NCI-H2081 (cell line): ENCODE measurements at places on chromosomes 11 and 22.

DNA sequence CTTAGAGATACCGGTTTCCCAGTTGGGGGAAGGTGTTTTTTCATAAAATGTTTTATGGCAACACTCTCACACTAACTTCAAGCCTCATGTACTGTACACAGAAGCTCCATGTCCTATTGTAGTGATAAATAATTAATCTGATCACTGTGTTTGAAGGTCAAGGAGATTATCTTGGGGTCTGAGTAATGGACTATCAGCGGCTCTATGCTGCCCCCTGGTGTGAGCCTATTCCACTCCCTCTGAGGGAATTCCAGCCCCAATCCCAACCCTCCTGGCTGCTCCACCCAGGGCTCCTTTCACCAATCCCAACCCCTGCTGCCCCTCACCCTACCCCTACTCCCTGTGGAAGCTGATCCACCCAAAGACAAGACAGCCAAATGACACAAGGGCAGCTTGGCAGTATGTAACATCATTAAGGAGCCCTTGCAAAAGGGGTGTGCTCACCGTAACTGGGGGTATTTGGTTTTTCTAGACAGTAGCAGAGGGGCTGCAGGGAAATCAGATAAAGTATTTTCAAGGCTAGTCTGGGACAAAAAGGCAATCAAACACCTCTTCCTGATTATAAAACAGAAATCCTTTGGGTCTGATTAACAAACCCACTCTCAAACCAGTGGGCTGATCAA, 22.3 kb downstream of the HPS4 start:
- DNase-seq = peak; percentile 9

DNA sequence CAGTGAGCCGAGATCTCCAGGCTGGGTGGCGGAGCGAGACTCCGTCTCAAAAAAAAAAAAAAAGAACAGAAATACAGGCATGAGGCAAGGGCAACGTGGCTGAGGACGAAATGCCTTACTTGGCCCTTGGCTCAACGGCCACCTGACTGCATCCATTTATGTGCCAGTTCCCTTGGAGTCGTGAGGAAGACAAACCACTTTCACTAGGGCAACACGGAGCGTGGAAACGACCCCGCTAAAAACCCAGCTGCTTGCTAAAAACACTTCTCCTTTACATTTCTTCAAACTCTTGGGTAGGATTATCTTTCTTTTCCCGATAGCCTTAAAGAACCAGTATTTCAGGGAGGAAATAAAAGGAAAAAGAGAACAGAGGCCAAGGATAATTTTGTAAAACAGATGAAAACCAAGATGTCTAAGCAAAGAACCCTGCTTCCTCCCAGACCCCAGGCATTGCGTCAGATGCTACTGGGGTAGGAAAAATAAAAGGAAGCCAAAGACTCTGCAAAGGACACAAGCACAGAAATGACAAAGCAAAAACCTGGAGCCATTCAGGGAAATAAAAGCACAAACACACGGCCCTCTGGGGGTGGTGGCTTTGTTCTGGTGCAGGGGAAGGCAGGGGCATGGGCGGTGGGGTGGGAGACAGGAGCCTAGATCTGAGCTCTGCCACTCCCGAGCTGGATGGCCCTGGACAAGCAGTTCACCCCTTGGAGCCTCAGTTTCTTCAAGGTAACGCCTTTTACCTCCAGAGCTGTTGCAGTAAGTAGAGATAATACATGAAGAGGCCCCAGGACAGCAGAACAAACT, 37.0 kb downstream of the PC start:
- no peak for DNase-seq

DNA sequence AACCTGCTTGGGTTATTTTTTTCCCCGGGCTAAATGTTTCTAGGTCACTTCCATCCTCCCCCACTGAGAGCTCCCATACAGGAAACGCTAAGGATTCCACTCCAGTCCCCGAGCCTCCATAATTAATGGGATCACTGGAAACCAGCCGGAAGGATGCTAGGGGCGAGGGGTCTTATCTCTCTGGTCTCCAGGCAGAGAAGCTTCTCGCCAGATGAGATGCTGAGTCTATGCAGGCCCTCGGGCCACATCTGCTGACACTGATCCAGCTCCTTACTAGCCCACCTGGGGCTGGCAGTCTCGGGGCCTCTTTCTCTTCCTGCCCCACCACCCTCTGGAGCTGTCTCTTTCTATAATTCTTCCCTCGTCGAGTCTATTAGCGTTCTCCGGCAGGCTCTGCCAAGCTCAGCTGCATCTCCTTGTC, 125.9 kb upstream of the SYT13 start:
- DNase-seq = no peak

DNA sequence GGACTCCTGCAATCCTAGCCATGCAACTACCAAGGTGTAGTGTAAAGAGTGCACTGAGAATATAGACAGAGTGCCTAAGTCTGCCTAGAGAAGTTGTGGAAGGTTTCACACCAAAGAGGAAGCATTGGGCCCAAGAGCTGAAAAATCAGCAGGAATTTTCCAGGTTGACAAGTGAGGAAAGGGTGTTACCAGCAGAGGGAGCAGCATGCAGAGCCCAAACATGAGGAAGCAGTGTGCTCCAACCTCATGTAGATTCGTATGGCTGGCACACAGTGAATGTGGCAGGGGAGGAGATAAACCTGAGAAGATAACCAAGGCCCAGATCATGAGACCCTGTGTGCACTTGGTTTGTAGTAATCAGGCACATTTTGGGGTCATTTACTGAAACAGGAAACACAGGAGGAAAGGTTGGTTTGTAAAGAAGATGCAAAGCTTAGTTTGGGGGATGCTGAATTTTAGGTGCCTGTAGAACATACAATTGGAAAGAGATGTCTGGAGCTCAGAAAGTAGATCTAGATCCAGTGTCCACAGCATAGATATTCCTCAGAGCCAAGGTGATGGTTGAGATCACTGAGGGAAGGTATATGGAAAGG, 1.7 kb downstream of the HPX start:
- peak; percentile 49 for DNase-seq

DNA sequence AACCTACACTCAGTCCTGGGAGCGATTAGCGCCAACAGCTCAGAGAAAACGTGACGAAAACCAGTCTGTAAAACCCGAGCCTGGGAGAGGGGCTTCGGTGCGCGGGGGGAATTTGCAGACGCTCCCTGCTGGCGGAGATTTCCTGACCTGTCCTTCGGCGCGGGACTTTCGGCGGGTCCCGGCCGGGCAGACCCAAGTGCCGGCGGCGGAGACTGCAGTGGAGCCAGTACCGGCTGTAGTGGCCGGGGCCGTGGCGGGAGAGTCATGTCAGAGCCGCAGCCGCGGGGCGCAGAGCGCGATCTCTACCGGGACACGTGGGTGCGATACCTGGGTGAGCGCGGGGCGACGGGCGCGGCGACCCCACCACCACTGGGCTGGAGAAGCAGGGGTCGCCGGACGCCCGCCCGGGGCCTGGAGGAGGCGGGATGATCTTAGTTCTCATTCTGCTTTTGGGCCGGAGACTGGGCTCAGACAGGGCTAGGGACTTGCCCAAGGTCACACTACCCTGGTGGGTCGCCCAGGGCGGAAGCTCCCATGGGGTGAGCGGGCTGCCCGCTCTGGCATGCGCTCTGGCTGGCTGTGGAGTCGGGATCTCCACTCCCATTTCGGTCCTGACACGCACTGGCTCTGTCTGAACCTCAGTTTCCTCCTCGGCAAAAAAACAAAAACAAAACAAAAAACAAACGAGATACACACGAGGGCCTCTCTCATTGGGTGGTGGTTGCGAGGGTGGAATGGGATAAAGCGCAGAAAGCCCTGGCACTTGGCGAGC, at the start of gene MTFP1:
MTFP1 (plus strand) TSS at position 153 of the 772 bp plus-strand sequence; CDS start at position 265, 112 bp downstream.
- peak; percentile 41 for DNase-seq

- no peak for DNase-seq
Observed at GRCh38 chr11:46347637-46348311, 511 bp downstream of the DGKZ start.

GRCh38 chr11:5197536-5197935, 2.9 kb downstream of the OR51V1 start:
- no peak for DNase-seq

- no peak for DNase-seq
Observed at GRCh38 chr11:83863272-83863671, 577.1 kb upstream of the CCDC90B start.

DNA sequence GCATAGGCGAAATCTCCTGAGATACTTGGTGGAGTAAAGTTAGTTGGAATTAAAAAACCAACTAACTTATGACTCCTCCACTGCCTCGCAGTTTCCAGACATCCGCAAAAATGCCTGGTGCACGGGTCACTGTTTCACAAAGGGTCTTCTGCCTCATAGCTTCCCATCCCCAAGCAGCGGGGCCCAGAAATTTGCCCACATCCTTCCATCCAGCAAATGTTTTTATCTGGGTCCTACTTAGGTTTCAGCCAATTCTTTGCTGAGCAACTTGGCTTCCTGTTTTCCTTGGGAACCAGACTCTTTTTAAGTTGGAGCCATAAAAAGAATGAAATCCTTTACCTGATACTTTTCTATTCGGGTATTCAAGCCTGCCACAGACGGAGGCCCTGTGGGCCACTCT, 36.2 kb downstream of the FZD4 start:
- no peak for DNase-seq

DNA sequence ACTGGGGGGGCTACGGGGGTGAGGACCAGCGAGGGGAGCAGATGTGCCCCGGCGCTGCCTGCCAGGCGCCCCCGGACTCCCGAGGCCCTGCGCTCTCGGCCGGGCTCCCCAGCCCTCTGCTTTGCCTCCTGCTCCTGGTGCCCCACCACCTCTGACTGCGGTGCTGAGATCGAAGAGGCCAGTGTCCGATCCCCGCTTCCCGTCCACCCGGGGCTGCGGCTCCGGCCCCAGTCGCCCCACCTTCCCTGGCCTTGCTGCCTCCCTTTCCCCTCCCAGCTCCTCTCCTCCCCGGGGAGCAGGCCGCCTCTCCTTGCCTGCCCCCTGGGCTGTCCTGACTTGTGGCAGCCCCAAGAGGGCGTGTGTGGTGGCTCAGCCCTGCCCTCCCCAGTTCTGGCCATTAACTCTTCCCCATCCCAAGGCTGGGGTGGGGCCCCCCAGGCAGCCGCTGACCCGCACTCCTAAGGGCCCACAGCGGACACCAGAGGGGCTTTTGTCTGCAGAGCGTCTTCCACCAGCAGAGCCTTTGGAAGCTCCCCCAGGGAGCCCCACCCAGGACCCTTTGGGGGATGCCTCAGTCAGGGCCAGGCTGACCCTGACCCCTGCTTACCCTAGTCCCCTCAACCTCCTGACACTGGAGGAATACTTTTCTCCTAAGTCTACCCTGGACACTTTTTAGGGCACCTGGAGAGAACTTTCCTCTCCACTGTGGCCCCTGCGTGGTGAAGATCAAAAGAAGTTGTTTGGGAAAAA, 16.6 kb downstream of the RTN4RL2 start:
- DNase-seq = no peak

DNA sequence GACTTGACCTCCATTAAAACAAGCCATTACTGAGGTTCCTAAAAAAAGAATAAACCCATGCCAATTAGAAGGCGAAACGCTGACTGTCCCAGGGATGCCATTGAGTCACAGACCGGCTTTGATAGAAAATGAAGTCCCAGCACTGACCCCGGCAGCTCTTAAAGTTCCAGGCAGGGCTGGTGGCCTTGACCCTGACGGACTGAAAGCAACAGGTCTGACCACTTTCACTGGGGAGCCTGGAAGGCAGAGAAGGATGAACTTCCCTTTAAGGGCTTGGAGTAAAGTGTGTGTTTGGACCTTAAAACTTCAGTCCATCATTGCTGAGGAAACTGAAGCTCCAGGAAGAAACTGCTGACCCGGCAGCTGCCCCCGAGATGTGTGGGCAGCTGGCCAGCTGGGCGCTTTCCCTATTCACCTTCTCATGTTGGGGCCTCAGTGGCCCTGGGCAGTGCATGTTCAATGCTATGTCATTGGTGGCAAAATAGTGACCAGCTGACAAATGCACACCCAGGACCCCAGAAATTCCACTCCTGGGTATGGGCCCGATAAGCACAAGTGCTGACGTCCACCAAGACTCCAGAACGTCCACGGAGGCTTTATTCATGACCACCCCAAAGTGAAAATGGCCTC, 18.9 kb upstream of the EFCAB6 start:
- DNase-seq = no peak

DNA sequence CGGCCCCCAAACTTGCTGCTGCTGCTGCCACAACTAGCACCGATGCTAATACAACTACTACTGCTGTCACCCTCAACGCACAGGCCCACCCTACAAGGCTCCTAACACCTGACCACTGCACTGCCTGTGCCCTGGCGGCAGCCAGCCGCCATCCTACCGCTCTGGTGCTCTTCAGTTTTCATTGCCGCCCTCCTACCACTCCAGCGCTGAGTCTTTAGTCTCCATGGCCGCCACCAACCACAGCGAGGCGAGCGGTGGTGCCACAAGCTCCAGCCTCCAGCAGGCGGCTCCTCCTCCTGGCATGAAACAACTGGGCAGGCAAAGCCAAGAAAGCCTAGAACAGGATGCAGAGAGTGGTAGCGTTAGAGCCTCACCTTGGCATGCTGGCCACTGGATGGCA, 5.0 kb upstream of the RFPL3 start:
- no peak for DNase-seq
